ENCODE measurements at places on chromosomes 6 and 20.

DNA sequence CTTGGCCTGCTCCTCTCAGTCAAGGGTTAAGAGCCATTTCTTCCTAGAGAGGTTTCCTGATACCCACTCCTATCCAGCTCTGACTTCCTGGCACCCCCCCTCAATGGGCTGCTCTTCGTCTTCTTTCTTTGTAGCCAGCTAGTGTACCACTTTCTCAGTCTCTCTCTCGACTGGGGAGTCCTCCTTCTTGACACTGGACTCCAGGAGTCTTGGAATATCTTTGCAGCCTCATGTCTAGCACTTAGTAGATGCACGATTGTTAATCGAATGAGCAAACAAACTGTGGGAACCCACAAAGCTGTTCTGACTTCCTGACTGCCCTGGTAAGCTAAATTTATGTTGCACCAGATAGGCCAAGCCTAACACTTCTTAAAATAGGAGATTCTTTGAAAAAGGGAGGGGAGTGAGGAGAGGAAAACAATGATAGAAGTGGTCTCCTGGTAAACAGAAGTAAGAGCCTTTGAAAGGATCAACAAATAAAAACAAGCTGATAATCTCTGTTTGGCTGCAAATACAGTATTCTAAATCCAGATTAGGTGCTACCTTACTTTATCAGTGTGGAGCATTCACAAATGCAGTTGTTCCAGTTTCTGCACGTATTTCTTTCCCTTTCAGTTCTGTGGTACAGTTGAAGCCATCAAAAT, 160.1 kb upstream of the CITED2 start:
- DNase-seq: no peak

GRCh38 chr6:21026576-21027273, 492.5 kb downstream of the CDKAL1 start:
- DNase-seq: no peak

DNA sequence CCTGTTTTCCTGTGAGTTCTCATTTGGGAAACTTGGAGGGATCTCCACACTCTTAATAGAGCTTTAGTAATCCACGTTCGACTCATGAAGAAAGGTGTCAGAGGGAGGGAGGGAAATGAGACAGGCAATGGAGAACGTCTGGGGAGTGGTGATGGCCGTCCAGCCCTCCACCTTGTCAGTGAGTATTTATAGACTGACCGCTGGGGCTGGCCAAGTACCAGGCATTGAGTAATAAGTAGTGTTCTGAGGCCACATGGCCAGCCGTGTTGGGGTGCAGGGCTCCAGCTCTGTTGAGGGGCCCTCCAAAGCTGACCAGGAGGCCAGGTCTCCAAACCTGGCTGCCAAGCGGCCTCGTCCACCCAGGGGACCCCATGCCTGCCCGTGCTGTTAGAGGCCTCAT, 11.3 kb upstream of the DSN1 start:
- DNase-seq: no peak

GRCh38 chr6:89270951-89271721, 44.0 kb downstream of the GABRR2 start:
- DNase-seq: no peak

GRCh38 chr6:153962555-153962954, 76.5 kb upstream of the OPRM1 start:
- no peak for DNase-seq

DNA sequence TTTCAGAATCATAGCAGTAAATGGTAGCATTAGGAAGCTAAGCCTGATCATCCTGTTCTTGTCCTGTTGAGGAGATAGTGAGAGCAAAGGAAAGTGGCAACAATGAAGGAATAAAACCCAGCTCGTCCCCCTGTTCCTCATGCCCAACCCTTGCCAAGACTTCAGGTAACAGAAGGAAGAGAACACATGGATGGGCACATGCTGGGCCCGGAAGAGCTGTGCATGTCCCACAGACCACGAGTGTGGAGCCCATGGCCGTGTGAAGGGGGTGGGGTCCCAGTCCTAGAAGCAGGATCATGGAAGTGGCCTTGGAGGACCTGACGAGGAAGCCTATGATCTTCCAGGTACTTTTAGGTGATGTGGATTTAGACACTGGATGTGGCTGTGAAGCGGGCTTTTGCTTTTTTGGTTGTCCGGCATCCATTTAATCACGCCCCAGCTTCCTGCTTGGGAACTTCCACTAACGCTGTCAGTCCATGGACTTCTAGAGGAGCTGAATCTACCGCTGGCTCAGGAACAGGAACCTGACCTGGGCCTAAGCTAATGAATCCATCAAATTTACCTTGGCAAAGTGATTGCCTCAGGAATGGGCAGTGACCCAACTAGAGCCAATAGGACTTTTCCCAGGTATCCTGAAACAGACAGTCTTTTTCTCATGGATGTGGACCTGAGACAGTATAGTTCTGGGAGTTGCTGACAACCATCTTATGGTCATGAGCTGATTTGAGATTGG, 79.3 kb upstream of the ARMC2 start:
- DNase-seq: no peak

DNA sequence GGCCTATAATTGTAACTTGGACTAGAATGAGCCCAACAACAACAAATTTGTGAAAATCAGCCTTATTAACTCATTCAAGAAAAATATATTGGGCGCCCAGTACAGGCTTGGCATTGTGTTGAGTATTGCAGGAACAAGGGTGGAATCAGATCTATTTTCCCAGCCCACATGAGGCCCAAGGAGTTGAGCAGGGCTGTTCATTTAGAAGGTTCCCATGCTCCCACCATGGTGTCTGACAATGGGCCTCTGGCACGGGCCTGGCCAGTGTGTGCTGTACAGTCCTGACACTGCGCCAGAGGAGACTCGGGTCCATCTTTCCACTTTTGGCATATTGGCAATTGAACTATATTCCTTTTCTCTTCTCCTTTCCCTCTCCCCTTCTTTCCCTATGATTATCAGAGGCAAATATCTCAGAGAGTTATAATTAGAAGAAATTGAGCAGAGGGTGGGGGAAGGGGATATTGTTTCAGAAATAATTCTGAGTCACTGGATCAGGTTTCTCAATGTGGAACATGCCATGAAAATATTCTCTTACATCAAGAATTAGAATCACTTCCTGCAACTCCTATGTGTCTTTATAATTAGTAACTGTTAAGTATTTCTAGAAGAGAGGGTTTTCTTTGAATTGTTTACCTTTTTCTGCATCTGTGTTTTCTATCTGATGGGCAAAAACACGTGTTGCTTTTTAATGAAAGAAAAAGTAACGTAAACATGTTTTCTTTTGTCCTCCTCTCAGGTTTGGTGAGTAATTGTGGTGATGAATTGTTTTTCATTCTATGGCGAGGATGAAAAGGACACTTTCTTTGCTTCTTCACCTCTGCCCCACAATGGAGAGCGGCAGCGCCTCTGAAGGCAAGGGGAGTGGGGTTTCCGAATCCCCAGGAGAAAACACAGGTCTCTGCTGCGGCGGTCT, 209.4 kb downstream of the FOXA2 start:
- DNase-seq: no peak

GRCh38 chr6:121925024-121925423, 474.4 kb upstream of the HSF2 start:
- no peak for DNase-seq

- no peak for DNase-seq
Measured at GRCh38 chr6:154617175-154617574, 106.7 kb upstream of the CNKSR3 start.

GRCh38 chr6:40148882-40149573, 214.8 kb upstream of the MOCS1 start:
- DNase-seq: no peak

- no peak for DNase-seq
Measured at GRCh38 chr20:51059862-51060261, 37.0 kb upstream of the KCNG1 start.

DNA sequence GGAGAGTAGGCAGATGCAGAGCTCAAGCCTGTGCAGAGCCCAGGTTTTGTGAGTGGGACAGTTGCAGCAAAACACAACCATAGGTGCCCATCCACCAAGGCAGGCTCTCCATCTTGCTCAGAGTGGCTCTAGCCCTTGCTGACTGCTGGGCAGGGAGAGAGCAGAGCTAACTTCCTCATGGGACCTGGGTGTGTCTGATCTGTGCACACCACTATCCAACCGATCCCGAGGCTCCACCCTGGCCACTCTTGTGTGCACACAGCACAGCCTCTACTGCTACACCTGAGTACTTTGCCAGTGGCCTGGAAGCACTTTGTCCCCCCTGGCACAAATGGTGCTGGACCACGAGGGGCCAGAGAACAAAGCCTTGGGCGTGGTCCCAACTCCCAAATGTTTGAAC, 7.9 kb upstream of the DEFB125 start:
- no peak for DNase-seq

DNA sequence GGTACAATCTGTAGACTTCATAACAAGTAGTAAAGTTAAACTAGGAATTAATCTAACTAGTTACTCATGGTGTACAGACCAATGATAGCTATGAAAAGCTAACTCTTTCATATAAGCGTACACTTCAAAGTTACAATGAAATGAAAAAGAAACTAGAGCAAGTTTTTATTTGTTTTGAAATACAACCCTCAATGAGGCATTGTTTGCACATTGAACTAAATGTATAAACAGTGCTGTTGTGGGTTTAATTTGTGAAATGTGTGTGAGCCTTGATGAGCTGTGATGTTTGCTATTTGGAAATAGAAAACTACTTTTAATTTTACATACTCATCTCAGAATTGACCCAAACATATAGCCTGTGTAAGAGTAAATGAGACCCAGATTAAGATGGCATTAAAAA, 11.1 kb upstream of the EYA4 start:
- DNase-seq: no peak

DNA sequence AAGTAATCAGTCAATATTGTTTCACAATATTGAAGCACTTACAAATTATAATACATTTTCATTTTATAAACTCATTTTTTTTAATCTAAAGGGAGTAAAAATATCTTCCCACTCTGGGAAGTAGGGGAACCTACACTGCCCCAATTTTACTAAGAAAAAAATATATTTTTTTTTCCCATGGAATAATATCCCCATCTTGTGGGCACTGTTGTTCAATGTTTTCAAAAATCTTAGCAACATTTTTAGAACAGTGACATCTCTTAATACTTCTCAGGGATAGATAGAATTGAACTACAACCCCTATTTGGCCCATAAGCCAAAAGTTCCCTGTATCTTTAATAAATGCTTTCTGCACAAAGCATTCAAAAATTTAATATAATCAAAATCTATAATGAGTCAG, 42.9 kb downstream of the ARHGAP18 start:
- DNase-seq: no peak

GRCh38 chr6:137910424-137910834, 43.4 kb downstream of the TNFAIP3 start:
- DNase-seq: no peak

- no peak for DNase-seq
Measured at GRCh38 chr6:56827908-56828649, 126.8 kb upstream of the BEND6 start.

- no peak for DNase-seq
Measured at GRCh38 chr6:74834967-74835366, 370.9 kb downstream of the COL12A1 start.

- DNase-seq: no peak
Measured at GRCh38 chr6:14921878-14922671, 323.8 kb upstream of the JARID2 start.

- no peak for DNase-seq
Measured at GRCh38 chr6:26327450-26328264, 37.3 kb upstream of the BTN3A2 start.

- no peak for DNase-seq
Measured at GRCh38 chr6:14791526-14791925, 454.3 kb upstream of the JARID2 start.

- DNase-seq: no peak
Measured at GRCh38 chr6:65557224-65557623, 149.8 kb downstream of the EYS start.

DNA sequence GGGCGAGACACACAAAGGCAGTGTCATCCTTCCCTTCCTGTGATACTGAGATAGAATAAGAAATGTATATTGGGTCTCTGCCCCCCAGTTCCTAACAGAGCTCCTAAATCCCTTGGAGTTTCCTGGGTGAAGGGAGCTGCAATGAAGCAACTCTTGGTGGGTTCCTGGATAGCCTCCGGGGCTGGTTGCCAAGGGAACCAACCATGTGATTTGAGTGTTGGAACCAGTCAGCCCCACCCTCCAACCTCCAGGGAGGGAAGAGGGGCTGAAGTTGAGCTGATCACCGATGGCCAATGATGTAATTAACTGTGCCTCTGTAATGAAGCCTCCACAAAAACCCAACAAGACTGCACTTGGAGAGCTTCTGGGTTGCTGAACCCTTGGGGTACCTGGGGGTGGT, 116.6 kb downstream of the SLC22A3 start:
- no peak for DNase-seq

DNA sequence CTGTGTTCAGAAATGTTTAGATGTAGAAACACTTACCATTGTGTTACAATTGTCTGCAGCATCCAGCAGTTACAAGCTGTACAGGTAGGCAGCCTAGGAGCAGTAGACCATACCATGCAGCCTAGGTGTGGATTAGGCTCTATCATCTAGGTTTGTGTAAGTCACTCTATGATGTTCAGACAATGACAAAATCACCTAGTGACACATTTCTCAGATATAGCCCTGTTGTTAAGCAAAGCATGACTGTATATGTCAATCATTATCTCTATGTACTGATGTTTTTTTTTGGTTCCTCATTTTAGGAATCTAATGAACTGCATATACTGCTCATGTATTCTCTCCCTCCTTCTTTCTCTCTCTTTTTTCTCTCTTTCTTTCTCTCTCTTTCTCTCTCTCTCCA, 22.2 kb downstream of the CST8 start:
- no peak for DNase-seq

GRCh38 chr6:88975369-88975768, 12.0 kb upstream of the RNGTT start:
- no peak for DNase-seq

GRCh38 chr6:39090036-39090435, 24.9 kb downstream of the SAYSD1 start:
- DNase-seq: no peak

GRCh38 chr6:133610227-133610840, 278.6 kb upstream of the TCF21 start:
- no peak for DNase-seq

DNA sequence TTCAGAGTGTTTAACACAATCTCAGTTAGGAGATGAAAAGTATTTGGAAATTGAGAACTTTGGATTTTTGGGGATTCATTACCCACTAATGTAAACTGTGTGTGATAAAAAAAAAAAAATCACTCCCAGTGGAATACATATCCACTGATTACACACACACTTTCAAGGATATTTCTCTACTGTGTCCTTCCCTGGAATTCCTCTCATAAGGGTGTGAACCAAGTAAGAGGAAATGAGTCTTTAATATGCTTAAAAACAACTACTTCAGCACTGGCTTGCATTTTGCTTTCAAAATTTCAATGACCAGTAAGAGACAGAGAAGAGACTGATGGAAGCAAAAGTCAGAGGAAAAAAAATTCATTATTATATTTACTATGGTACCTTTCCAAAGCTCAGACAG, 24.5 kb upstream of the MYCT1 start:
- no peak for DNase-seq

DNA sequence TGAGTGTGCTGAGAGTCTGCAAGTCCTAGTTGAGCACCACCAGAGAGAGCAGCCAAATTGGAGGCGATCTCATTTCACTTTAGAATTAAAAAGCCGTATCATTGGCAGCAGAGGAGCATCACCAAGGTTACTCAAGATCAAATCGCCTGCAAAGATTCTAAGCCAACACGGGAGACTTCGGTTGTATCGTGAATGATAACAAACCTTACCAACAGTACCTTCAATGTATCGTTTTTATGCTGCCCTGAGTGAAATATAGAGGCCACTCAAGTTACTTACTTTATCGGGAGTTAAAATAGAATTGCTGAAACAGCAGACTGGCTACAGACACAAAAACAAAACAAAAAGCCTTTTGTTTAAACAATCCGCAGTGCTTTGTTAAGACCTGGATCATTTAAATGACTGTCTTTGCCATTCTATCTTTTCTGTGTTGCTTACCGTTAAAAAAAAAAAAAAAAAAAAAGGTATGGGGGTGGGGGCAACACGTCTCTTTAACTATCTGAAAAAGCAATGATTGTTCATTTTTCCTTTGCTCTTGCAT, 14.2 kb downstream of the NHSL1 start:
- no peak for DNase-seq
